Uterine smooth muscle cell (primary cell): ENCODE measurements at places on chromosomes 7 and 10. TPM values are rescaled to one million over a fixed set of nuclear protein-coding genes. Genes with fewer than 3 reads are reported as not detected.

The SLC16A12 gene
- under 0.01 TPM in 1 of 2 replicates, not detected in the other for total RNA-seq

The PDGFA gene
- total RNA-seq = 7.3 and 20.4 TPM in 2 replicates

The GPR26 gene
- not detected in 2 replicates for total RNA-seq

The OR2A42 gene
- total RNA-seq = under 0.01 TPM in 1 of 2 replicates, not detected in the other

The CLDN4 gene
- 58.2 and 84.7 TPM in 2 replicates for total RNA-seq

The ECHDC3 gene
- total RNA-seq = 7.2 and 12.0 TPM in 2 replicates

The FGFR2 gene
- 0.44 and 1.7 TPM in 2 replicates for total RNA-seq
